ENCODE measurements at places on chromosomes 6 and 20.

GRCh38 chr6:81781624-81782023 is 29.1 kb upstream of the TENT5A start:
- no peak for DNase-seq

GRCh38 chr6:130136798-130137197 is 86.0 kb downstream of the SAMD3 start:
- DNase-seq: no peak

DNA sequence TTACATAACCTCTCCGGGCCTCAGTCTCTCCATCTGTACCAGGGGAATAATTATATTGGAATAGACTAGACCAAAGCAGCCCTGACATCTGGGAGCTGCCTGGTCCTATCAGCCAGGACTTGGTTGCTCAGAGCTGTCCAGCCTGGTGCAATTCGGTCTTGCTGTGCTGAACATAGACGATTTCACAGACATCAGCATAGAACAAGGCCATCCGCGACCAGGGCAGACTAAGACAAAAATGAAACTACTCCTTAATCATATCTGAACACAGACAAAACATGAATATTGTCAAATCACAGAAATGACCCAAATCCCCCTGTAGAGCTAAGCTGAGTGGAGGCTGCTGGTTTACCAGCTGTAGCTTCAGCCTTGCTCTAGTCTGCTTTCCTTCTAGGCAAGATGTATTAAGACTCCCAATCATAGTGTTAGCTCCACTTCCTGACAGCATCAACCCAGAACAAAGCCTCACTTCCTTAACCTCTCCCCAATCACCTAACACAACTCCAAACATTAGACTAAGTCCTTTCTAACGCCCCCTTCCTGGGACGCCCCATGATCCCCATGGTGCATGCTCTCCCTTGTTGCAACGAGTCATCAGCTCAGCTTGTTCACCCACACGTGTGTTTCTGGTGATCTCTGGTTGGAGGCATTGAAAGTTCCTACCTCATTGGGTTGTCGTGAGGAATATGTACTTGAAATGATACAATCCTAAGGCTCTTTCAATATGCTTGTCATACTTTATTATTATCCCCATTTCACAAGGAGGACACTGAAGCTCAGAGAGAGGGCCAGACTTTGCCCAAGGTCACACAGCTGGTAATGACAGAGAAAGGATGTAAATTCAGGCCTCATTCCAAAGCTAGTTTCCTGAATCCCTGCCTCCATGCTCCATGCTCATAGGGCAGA is 3.5 kb upstream of the MAPK13 start:
- DNase-seq: no peak

GRCh38 chr6:40194447-40195170 is 260.3 kb upstream of the MOCS1 start:
- no peak for DNase-seq

DNA sequence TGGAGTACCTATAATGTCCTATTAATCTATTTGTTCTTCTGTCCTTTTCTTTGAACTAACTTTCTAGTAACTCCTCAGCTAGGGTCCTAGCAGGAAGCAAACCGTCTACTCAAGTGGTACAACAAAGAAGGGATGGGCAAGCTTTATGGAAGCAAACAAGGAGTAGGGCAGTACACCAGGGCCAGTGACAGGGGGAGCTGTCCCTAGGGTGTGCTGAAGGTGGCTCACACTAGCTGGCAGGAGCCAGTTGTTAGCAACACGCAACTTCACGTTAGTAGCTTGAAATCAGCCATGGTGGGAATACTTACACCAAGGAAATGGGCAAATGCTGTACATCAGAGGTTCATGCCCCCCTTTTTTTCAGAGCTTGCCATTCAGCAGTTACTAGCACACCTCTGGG is 74.0 kb upstream of the EYA2 start:
- DNase-seq: no peak
